ENCODE measurements at places on chromosomes 16 and 17.

DNA sequence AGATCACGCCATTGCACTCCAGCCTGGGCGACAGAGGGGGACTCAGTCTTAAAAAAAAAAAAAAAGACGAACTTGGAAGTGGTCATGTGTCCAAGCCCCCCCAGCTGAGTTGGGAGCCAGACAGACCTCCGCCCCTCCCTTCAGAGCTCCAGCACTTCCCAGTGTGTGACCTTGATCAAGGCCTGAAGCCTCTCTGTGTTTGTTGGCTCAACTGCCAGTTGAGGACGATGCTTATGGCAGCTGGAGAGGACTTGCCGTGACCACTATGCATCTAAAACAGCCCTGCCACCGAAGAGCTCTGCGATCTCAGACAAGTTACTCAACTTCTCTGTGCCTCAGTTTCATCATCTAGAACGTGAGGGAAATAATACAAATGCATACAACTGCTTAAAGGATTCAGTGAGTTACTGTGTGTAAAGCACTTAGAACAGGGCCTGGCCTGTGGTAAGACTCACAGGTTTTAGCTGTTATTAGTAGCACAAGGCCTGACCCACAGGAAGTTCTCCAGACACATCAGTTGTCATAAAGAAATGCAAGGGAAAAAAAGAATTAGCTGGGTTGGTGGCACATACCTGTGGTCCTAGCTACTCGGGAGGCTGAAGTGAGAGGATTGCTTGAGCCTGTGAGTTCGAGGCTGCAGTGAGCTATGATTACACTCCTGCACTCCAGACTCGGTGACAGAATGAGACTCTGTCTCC is 7.0 kb upstream of the IL27 start:
- DNase-seq = no peak

- no peak for DNase-seq
Measured at GRCh38 chr17:46024590-46024989, 25.5 kb downstream of the STH start.

GRCh38 chr16:60821661-60822060 is 1214.6 kb downstream of the CDH8 start:
- no peak for DNase-seq

- no peak for DNase-seq
Measured at GRCh38 chr17:9577373-9577709, 899 bp downstream of the CFAP52 start.

GRCh38 chr16:87340198-87340597 is 23.0 kb upstream of the C16orf95 start:
- no peak for DNase-seq

DNA sequence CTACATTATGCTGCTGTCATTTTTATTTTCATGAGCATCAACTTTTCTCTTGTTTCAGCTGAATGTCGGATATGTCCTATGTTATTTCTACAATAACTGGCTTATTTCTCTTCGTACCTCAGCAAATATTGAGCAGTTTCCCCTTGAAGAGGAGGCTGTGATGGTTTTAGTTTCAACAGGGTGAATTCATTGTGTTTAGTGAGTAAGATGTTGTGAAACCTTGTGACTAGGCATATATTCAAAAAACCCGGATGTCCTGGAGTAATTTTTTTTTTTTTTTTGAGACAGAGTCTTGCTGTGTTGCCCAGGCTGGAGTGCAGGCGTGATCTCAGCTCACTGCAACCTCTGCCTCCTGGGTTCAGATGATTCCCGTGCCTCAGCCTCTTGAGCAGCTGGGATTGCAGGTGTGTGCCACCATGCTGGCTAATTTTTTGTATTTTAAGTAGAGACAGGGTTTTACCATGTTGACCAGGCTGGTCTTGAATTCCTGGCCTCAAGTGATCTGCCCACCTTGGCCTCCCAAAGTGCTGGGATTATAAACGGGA is 11.1 kb downstream of the CPD start:
- DNase-seq = no peak

GRCh38 chr16:8675183-8676159 is 1.1 kb downstream of the ABAT start:
- DNase-seq = no peak

DNA sequence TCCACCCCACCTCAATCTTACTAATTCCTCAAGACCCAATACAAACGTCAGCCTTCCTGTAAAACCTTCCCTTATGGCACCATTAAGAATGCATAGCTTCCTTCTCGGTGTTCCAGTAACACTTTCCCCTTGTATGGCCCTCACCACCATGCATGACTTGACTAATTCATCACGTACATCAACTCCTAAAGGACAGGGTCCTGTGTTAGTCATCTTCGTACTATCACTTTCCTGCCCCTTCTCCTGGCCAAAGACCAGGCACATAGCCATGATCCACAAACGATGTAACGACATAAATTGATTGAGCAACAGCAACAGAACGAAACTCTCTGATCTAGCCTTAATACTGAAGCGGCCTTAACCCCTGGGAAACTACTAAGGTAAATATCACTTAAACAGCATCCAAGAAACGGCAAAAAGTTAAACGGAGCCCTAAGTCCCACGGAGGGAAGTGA is 612 bp downstream of the PSMD12 start:
- DNase-seq = no peak

GRCh38 chr16:70476272-70477020 is 22.1 kb downstream of the FCSK start:
- no peak for DNase-seq

- no peak for DNase-seq
Measured at GRCh38 chr16:10897134-10897533, 20.1 kb downstream of the CIITA start.

- DNase-seq = no peak
Measured at GRCh38 chr16:66401610-66402009, 25.5 kb upstream of the BEAN1 start.

- no peak for DNase-seq
Measured at GRCh38 chr17:2172077-2172851, 117.4 kb downstream of the HIC1 start.

DNA sequence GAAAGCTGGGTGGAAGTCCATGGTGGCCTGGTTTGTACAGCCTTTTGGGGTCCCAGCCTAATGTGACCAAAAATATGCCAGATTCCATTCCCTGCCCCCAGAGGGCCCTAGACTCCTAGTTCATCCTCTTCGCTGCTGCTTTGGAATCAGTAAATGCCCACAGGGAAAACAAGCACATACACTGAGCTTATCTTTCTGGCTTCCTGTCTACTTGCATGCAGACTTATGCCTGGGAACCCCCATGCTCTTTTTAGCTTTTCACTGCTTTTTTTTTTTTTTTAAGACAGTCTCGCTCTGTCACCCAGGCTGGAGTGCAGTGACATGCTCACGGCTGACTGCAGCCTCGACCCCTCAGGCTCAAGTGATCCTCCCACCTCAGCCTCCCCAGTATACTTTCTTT is 6.2 kb upstream of the CD300LG start:
- no peak for DNase-seq

DNA sequence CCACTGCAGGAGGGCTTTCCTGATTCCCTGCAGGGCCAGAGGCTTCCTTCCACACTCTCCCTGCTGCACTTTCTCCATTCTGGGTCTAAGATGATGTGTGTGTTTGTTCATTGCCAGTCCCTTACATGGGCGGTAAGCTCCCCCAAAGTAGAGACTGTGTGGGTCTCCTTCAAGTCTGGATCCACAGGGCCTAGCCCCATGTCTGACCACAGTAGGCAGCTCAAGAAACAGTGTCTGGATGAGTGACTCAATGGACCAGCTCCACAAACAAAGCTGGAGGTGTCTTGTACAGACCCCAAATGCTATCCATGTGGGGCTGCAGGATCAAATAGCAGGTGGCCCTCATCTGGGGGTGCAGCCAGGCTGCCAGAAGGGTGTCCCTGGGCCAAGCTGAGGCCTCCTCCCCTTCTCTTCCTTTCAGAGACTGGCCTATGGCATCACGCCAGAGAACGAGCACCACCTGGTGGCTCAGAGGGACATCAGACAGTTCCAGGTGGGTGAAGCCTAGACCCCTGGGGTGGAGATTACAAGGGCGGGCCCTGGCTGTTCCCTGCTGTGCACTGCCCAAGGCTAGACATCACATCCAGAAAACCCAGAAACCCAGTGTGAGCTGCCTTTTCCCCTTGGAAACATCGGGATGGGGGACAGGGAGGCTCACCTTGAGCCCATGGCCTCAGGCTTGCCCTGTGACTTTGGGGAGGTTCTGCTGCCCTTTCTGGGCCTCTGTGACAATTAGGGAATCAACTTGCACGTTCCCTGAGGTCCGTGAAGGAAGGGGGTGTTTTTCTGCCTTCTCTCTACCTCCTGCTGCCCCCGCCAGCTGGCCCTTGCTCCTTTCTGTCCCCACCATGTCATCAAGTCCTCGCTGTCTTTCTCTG is 45.9 kb downstream of the SLC6A2 start:
- no peak for DNase-seq

- DNase-seq = no peak
Measured at GRCh38 chr17:35735036-35735805, 3.8 kb downstream of the RASL10B start.

- no peak for DNase-seq
Measured at GRCh38 chr17:68439656-68440290, 17.5 kb downstream of the WIPI1 start.

DNA sequence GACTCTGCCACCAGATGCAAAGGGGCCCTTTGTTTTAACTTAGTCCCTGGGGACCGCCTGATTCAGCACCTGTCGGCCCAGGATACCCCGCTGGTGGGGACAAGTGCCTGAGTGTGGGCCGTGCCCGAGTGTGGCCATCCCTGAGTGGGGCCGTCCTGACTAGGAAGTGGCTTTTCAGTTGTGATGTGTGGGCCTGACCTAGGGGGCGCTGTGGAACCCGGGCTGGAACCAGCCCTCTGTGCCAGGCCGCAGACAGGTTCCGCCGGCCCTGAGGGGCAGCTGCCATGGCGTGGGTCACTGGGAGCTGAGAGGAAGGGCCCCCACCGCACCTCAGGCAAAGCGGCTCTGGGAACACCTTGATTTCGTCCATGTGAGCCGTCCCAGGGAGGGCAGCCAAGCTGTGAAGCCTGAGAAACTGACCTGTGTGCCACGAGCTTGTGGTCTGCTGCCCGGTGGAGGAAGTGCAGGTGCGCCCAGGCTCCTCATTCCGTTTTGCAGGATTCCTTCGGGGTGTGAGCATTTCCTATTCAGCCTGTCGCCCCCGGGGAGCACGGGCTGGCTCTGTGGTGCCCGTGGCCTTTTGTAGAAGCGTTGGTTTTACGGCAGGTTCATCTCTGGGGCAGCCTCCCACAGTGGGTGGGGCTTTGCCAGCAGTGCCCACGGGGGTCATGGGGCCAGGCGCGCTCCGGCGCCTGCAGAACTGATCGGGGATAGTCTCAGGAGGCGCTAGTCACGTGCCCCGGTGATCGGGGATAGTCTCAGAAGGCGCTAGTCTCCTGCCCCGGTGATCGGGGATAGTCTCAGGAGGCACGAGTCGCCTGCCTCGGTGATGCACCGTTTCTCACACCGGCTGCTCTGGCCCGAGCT is 5.3 kb downstream of the RPL13 start:
- DNase-seq = no peak

GRCh38 chr16:7334801-7335560 is 2.3 kb downstream of the RBFOX1 start:
- DNase-seq = no peak

GRCh38 chr17:42980766-42981397 is 517 bp downstream of the RUNDC1 start:
- no peak for DNase-seq

- DNase-seq = no peak
Measured at GRCh38 chr16:25097276-25097975, 14.1 kb upstream of the LCMT1 start.

DNA sequence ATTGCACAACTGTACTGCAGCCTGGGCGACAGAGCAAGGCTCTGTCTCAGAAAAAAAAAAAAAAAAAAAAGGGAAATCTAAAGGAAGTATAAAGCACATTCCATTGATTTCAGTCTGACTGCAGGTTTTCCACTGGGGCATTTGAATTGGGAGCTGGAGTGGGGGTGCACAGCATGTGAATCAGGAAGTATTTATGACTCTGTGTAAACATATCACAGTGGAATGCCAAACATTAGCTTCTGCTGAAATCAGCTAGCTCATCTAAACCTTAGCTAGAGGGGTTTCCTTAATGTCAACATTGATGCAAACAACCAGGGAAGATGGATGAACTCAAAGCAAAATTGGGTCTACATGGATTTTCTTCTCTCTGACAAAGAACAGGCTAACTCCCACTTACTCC is 641.0 kb upstream of the EEF2KMT start:
- no peak for DNase-seq

- DNase-seq = no peak
Measured at GRCh38 chr16:11417487-11417886, 72.2 kb downstream of the RMI2 start.

DNA sequence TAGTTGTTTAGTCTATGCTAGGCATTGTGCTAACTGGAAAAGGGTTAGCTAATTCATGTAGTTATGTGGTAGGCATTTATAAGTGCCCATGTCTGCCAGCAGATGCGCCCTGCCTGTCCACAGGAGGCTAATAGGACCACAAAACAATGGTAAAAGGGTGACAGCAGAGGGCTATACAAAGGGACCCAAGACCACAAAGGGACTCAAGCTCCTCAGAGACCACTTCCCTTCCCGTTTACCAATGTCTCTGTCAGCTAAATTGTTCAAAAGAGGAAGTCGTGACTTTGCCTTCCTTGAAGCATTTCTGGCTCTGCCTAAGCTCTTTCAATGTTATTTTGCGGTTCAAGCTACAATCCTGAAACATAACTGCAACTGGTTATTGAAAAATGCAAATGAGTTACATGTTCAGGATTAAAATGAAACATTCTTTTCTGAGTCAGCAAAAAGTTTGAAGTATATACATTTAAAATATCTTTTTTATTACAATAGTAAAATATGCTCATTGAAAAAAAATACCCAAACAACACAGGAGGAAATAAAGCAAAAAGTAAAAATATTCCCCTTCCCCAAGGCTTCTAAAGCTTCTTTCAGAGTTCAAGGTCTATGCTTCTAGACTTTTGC is 149.2 kb downstream of the MAF start:
- no peak for DNase-seq

GRCh38 chr17:16215965-16216316 is 607 bp upstream of the NCOR1 start:
- DNase-seq = no peak

GRCh38 chr17:56592487-56593085 is 913 bp upstream of the NOG start:
- DNase-seq = no peak

DNA sequence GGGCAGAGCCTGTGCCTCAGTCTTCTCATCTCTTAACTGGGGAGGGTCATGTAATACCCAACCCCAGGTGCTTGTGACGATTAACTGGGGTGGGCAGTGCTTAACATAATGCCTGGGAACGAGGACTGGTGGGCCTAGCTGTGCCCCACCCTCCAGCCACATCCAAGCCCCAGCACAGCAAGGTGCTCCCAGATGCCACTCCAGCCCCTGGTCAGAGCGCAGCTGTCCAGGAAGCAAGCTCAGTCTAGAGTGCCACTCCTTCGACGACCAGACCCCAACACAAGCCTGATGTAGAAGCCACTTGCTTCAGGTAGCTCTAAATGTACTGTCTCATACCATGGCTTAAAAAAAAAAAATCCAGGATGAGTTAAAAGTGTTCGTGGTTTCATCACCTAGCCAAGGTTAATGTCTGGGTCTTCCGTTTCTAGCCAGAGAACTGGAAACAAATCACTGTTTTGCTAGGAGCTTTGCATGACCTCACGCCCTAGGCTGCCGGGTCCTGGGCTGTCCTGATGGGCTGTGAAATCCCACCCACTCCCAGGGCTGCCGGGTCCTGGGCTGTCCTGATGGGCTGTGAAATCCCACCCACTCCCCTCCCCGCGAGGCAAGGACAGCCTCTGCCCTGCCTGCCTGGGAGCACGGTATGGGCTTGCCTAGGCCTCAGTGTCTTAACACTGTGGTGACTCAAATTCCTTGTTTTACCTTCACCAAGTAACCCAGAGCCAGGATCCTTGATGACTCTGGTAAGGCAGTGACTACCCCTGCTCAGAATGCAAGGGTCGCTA is 7.7 kb downstream of the MIEF2 start:
- DNase-seq = no peak

GRCh38 chr17:39527220-39527813 is 66.0 kb downstream of the CDK12 start:
- DNase-seq = no peak

All from esophagus squamous epithelium (tissue), 5 donors.